ENCODE measurements at places on chromosomes 2 and 18. TPM values are rescaled to one million over a fixed set of nuclear protein-coding genes. Genes with fewer than 3 reads are reported as not detected.

Gene FAM237A
- not detected for total RNA-seq

Gene TUBA4A
- total RNA-seq: 159 TPM

DNA sequence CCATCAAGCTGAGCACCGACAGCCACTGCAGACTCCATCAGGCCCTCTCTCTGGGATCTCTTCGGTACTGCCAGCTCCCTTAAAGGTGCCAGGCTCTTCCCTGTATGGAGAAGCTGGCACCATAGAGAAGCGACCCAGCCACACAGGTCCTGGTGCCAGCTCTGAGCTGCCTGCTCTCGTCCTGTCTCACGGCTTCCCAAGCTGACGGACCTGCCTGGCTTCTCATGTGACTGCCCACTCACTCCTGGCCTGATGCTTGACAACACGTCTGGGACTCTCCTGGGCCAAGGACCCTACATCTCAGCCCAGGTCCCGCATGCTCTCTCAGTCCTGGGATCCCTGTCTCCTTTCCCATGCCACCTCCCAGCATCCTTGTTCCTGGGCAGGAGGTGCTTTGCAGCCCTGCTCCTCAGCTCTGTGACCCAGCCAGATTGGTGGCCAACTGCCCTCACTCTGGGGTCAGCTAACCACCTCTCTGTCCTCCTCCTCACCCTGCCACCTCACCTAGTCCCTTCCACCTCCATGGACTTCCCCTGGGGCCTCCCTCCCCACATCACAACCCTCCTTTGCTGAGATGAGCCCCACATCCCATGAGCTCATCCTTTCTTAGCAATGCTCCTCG lies 12.5 kb upstream of the ATOH8 start:
- H3K4me3 ChIP-seq: no peak overlapping the region
- DNase-seq: no peak
- H3K27me3 ChIP-seq: peaks cover 48% of the 10 kb centered on the region
- H3K27ac ChIP-seq: no peak overlapping the region

GRCh38 chr2:188345020-188345419 lies 53.3 kb downstream of the GULP1 start:
- H3K27ac ChIP-seq: no peak overlapping the region
- H3K36me3 ChIP-seq: no peaks in the 10 kb centered on the region
- H3K4me3 ChIP-seq: no peak overlapping the region
- H3K27me3 ChIP-seq: no peaks in the 10 kb centered on the region

DNA sequence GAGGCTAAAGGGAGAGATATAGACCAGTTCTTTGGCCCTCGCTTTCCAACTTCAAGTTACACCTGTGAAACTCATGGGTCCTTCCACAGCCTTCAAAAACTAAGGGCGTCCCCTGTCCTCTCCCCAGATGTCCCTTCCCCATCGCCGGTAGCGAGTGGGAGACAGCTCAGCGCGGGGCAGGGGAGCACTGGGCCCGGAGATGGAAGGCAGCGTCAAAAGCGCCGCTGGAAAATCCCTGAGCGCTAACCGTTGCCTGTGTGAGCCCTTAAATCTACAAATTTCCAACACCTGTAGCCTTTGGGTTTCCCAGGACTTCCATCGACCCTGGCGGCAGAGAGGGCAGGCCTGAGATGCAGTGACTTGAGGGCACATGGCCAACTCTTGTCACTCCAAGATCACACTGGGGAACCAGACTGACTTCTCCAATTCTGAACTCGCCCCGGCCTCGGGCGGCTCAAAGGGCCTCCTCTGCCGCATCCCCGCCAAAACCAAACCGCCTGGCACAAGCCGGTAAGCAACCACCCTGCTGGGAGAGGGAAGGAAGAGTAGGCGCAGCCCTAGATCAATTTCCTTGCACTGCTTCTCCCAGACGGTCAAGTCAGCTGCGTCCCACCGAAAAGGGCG lies 879 bp upstream of the EPAS1 start:
- peaks cover 21% of the 10 kb centered on the region for H3K4me1 ChIP-seq
- peaks cover 35% of the 10 kb centered on the region for H3K27me3 ChIP-seq
- H3K36me3 ChIP-seq: peaks cover 4% of the 10 kb centered on the region
- no peak overlapping the region for H3K27ac ChIP-seq

GRCh38 chr18:3704556-3705344 lies 254.8 kb downstream of the TGIF1 start:
- no peaks in the 10 kb centered on the region for H3K4me1 ChIP-seq
- no peak overlapping the region for H3K4me3 ChIP-seq
- H3K36me3 ChIP-seq: no peaks in the 10 kb centered on the region
- DNase-seq: no peak

DNA sequence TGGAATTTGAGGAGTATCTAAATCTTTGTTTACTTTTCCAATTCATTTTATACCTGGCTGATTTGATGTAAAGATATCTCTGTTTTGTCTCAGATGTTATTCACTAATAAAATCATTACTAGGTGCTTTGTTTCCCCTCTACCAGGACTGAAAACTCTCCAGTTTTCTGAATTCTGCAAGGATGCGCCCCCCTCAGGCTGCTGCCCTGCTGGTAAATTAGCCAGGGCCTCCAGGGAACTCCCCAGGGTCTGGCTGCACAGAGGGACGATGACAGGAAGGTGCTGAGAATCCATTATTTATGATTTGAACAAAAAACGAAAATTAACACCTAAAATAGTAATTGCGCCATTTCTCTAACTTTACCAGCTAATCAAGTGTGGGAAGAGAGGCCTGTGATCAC lies 541.2 kb upstream of the POU3F3 start:
- no peak overlapping the region for H3K27ac ChIP-seq
- H3K27me3 ChIP-seq: peaks cover 2% of the 10 kb centered on the region
- H3K4me3 ChIP-seq: no peak overlapping the region
- no peak for DNase-seq
- H3K4me1 ChIP-seq: no peaks in the 10 kb centered on the region

Measured in natural killer cell treated with Interleukin-12 subunit alpha and Interleukin-12 subunit beta and Interleukin-15 and Interleukin-18, amount 100 ng/mL, for 72 hours (primary cell).